ENCODE measurements at places on chromosomes 6 and 20.

DNA sequence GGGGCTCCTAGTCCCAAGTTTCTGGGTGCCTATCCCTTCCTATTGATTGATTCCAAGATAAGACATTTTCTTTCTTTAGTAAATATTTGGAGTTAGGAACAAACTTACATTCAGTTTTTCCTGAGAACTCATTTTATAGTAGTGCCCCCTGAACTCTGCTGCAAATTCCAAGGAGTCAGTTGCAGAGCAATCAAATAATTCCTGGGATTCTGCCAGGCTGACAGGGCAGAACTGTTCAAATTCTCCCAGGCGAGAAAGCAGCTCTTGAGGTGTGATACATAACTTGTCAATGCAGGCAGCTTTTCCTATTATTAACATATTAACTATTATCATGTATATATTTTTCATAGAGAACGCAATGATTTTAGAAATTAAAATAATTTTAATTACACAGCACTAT is 15.9 kb upstream of the ZBTB24 start:
- DNase-seq = no peak

GRCh38 chr20:9632991-9633390 is 118.6 kb downstream of the LAMP5 start:
- DNase-seq = no peak

- no peak for DNase-seq
Measured at GRCh38 chr20:18857640-18858039, 44.1 kb downstream of the SCP2D1 start.

DNA sequence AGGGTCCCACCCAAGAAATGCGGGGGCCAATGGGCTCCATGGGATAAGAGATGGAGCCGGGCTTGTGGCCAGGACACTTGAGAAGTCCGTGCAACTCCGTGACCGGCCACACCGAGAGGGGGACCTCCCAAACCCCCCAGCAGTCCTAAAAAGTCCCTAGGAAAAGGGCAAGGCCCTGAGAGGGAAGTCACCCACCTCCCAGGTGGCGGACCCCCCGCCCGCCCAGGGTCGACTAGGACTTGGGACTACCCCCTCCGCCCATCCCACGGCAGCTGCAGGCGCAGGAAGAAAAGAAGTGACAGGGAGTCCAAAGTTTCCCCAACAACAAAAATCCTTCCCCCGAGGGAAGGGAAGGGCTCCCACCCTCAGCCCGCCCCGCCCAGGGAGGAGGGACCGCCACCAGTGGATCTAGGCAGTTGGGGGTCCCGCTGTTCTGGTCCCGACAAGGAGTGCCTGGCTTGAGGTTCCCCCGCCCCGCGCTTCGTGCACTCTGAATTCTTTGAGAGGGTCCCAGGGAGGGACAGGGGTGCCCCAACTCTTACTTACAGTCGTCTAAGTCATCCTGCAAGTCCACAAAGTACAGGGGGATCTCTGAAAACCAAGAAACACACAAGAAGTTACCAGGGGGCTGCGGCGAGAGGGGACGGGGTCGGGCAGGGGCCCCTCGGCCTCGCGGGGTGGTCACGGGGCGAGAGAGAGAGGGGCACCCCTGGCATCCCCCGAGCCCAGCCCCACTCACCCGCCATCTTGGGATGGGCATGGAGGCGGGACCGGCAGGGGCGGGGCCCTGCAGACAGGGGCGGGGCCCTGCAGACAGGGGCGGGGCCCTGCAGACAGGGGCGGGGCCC is 611 bp upstream of the RAB22A start:
- DNase-seq = peak; percentile 58

DNA sequence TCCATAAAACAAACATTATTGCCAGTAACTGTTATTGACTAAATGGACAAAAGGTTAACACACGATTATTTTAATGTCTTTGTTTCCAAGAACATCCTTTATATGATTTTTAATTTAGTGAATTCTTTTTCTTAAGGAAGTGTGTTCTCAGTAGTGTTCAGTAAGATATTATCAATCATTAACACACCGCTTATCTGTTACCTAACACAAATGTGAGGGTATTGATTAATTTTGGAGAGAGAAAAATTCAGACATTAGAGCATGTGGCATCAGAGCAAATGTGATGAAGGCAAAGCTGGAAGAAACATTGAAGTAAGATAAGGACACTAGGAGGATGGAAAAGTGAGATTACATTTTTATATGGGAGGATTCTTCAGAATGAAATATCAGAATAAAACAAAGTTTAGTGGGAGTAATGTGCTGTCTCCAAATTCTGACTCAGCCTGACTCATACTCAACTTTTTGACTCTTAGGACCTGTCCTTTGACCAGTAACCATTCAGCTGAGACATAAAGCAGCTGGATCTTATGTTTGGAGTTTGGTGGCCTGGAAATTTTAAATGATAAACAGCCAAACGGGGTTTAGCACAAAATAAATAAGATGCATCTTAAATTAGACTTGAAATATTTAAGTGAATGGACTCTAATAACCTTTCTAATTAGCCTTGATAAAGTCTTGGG is 348.6 kb downstream of the CD109 start:
- no peak for DNase-seq
